GM19239 (cell line): ENCODE measurements at places on chromosomes 6 and 20.

- no peak for DNase-seq
Observed at GRCh38 chr20:36113566-36114250, 40.8 kb upstream of the EPB41L1 start.

DNA sequence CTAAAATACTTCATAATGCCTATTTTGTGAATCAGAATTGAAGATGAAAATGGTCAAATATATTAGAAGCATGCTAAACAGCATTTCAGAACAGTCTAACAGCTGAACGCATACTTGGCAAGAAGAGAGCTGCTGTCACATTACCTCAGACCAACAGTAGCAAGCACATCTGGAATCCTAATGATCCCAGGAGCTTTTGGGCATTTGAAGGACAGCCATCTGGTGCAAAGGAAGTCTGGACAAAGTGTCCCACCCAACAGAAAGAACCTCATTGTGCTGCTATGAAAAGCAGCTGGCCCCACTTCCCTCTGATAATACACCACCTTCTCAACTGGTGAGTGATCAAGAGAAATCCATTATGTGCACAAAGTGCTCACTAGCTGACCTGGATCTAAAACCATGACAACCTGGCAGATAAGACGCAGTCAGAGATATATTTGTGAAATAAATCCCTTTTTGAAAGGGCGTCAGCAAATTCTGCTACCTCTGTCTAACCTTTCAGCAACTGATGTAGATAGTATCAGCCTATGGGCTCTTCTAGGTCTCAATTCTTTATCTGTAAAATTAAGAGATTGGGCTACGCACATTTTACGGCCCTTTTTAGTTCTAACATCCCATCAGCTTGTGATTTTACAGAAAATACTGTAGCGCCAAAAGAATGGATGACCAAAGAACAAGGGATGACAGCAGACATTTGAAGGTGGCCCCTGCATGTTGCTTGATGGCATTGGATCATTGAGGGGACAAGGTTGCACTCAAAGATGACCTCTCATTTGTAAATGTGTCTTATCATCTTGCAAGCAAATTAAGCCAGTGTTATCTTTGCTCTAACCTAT, 78.7 kb downstream of the SGK1 start:
- DNase-seq: no peak

GRCh38 chr20:8646716-8647115, 422.2 kb upstream of the PLCB4 start:
- DNase-seq: no peak

GRCh38 chr20:12019715-12020114, 102.0 kb downstream of the BTBD3 start:
- DNase-seq: no peak

DNA sequence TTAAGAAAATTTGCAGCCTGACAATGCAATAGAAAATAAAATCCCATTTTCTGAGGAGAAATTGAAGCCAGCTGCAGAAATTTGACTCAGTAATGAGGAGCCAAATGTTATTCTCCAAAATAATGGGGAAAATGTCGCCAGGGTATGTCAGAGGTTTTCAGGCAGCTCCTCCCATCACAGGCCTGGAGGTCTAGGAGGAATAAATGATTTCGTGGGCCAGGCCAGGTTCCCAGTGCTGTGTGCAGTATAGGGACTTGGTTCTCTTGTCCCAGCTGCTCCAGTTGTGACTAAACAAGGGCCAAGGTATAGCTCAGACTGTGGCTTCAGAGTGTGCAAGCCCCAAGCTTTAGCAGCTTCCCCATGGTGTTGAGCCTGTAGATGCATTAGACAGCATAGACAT, 1240.8 kb upstream of the ADGRB3 start:
- no peak for DNase-seq

DNA sequence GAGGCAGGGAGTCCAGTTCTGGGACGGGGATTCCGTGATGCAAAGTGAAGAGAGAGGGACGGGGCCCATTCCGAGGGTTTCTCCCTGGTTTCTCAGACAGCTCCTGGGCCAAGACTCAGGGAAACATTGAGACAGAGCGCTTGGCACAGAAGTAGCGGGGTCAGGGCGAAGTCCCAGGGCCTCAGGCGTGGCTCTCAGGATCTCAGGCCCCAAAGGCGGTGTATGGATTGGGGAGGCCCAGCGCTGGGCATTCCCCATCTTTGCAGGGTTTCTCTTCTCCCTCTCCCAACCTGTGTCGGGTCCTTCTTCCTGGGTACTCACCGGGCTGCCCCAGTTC, 35.9 kb upstream of the HLA-G start:
- DNase-seq: no peak

DNA sequence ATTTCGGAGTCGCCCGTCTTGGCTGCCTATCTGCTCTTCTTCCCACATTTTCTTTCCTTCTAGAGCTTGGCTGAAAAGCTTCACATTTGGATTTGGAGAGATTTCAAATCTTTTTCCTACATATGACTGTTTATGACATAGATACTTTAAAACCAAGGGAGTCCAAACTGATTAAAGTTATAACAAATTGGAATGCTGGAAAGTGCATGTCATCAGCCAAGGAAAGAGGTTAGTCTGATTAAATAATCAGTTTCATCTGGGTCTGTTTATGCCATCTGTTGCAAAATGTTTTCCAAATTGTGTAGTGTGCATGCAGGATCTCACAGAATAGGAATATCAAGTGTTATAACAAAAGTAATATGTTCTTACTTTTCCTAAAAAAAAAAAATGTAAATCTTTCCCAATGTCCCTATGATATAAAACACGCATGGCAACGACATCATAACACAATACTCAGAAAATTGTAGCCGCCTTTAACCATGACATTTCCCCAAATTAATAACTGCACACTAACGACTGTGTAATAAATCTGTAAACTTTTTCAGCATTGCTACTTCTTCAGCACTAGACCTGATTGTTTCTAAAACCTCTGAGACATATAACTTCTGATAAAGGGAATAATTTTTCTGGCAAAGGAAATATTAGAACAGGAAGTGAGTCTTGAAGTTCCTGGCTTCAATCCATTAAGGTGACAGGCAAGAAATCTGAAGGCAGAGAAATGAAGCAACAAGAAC, 230.2 kb upstream of the FOXQ1 start:
- no peak for DNase-seq

DNA sequence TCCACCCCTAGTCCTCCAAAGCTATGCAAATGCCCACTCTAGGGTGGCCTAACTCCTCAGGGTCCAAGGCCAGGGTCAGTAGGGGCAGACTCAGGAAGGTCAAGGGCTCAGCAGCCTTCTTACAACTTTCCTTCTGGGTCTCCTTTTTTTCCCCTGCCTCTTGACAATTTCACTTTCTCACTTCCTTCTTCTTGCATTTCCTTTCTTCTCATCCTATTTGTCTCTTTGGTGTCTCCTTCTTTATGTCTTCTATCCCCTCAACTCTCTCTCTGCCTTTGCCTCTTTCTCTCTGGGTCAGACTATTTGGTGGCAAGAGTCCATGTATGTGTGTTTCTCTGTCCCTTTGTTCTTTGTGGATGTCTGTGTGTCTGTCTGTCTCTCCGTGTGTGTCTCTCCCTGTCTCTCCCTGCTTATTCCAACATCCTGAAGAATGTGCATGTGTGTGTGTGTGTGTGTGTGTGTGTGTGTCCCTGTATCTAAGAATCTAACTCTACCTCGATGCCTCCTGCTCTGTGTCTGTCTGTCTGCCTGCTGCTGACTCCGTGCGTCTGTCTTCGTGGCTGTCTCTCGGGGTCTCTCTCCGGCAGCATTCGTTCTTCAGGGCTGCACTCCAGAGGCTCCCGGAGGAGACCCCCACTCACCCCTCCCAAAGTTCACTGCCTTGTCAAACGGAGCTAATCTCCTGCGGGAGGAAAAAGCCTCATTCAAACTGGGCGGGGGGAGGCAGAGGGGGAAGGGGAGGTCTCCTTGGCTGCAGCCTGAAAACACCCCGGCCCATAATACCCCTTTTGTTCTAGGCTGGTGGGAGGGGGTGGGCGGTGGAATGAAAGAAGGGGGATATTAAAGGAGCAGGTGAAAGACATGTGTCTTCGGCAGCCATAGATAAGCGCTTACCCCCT, 51.7 kb upstream of the FOXP4 start:
- no peak for DNase-seq

DNA sequence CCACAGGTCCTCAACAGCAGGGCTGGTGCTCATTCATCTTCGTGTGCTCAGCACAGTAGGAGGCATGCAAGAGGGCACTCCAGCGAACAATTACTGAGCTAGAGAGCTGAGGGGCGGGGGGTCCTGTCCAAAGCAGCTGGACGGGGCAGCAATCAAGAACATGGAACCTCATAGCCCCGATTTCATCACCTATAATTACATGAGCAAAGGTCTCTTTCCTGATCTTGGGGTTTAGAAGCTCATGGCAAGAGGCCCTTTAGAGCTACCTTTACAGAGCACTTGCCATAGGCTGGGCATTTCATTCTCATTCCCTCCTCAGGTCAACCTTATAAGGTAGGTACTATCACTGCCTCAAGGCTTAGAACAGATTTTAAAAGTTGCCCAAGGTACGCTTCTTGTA, 10.4 kb downstream of the MOCS1 start:
- no peak for DNase-seq

- no peak for DNase-seq
Observed at GRCh38 chr20:6099819-6100218, 23.0 kb downstream of the FERMT1 start.

GRCh38 chr20:25553819-25554296, 31.5 kb downstream of the NINL start:
- DNase-seq: no peak
